Astrocyte (in vitro differentiated cells and primary cell): ENCODE measurements at places on chromosomes 16 and 17.

- no peak for DNase-seq
Observed at GRCh38 chr16:84596161-84596560, 21.7 kb downstream of the COTL1 start.

GRCh38 chr17:19022747-19023146 is 18.2 kb upstream of the FAM83G start:
- no peak for DNase-seq

DNA sequence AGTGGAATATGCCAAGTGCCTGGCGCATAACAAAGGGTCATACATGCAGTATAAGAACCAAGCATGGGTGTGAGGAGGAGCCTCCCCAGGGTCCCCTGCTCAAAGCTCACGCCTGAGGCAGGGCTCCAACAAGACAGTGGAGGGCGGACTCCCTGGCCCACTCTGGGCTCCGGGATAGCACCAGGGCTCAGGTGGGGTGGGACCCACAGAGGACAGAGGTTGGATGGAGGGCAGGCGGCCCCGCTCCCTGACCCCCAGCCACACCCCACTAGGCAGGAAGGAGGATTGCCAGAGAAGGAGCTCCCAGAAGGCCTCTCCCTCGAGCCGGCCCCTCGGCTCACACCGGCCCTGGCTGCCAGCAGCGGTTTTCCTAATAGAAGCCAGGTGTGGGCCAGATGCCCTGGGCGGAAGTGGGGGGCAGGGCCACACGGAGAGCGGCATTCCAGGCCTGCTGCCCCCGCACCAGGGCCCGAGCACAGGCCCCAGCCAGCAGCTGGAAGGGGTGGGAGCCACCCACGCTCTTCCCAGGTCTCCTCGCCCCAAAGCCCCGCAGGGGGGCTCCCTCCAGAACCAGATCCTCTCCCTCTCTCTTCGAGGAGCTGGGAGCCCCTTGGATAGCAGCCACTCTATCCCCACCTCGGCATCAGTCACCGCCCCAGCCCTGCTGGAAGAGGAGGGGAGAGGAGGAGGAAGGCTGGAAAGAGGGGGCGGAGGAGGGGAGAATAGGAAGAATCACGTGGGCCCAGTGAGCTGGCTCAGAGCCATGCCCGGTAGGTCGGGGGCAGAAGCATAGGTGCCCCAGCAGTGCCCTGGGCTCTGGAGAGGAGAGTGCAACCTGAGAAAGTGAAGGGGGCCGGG is 21.0 kb downstream of the VASN start:
- peak; percentile 72 for DNase-seq

DNA sequence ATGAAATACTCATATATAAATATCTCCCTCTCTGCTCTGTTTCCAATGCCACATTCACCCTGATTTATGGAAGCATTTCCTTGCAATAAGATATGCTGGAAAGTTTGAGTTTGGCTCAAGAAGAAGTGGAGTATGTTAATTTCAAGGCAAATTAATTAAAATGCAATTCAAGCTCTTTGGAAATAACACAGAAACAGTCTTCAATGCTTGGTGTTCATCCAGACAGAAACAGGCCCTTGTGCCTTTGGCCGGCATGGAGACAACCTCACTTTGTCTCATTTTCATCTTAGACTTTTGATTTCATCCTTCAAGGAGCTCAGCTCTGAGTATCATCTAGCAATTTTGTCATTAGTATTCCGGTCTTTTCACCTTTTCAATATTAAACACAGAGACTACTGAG is 210.0 kb downstream of the C16orf95 start:
- no peak for DNase-seq

DNA sequence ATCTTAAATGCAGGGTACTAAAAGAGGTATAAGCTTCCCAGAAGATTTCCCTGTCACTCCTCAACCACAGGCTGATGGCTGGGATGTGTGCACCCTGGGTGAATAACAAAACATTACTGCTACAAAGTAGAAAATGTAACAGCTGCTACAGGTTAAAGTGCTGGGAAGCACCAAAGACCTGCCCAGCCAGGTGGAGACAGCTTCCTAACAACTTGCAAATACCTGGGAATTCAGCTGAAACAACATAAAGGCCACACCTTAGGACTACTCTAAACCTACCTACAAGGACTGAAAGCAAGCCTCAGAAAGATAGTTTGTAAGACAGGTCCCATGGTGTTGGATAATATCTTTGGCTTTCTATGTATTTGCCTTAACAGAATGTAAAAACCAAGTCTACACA is 118.5 kb downstream of the CEP112 start:
- DNase-seq: no peak

DNA sequence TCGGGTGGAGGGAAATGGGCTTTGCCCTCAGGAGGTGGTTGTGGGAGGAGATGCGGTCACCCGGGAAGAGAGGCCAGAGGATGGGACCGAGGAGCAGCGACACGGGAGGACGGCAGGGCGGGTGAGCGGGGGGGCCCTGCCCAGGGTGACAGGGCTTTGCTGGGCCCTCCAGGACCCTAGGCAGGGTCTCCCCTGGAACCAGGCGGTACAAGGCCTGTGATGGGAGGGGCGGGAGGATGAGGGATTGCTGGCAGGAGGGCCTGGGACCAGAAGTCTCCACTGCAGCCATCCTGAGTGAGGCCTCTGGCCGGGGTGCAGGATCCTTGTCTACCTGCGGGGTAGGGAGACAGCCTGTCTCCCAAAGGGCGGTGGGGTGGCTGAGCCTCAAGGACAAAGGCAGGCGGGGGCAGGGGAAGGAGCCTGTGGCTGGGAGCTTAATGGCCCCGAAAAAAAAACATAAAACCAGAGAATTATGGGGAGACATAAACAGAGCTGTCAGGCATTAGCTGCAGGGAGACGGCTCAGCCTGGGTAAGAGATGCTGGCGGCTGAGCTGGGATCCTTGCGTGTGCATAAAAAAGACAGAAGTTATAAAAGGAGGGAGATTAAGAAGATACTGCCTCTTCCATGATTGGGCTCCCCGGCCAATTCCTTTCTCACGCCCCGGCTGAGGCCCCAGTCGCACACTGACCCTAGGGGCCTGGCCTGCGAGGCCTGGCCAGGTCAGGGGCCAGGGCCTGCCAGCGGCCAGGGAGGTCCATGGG is 66.7 kb downstream of the SREBF1 start:
- no peak for DNase-seq

DNA sequence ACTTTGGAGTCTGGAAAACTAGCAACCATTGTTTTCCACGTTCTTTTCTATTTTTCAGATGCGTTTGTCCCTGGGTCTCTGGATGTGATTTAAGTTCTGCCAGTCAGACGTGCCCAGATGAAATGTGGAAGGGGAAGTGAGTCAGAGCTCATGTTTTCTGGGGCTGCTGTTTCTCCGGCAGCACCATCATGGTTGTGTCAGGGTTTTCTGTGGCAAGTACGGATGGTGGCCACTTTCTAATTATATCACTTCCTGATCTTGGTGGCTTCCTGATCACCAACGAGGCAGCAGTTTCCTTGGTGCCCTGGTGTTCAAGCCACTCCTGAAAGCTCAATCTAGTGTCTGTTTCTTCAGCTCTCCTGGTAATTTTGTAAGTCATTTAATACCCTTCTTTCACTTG is 31.4 kb upstream of the PMFBP1 start:
- peak; percentile 8 for DNase-seq
